ENCODE measurements at places on chromosomes 3 and 15. TPM values are rescaled to one million over a fixed set of nuclear protein-coding genes. Genes with fewer than 3 reads are reported as not detected.

DNA sequence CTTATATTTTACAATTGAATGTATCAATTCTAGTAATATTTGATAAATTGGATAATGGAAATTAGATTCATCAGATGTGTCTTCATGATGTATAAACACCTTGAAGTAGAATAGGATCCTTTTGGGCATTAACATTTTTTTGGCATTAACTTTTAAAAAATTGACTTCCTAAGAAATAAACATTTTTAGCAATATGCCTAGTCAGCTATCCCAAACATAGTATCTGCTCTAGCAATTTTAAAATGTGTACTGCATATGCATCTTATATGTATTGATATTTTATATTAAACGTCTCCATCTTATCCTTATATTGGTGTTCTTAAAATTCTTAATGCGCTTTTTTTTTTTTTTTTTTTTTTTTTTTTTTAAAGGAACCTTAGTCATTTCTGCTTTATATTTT lies 8.5 kb downstream of the CCNDBP1 start:
- no peak for DNase-seq

DNA sequence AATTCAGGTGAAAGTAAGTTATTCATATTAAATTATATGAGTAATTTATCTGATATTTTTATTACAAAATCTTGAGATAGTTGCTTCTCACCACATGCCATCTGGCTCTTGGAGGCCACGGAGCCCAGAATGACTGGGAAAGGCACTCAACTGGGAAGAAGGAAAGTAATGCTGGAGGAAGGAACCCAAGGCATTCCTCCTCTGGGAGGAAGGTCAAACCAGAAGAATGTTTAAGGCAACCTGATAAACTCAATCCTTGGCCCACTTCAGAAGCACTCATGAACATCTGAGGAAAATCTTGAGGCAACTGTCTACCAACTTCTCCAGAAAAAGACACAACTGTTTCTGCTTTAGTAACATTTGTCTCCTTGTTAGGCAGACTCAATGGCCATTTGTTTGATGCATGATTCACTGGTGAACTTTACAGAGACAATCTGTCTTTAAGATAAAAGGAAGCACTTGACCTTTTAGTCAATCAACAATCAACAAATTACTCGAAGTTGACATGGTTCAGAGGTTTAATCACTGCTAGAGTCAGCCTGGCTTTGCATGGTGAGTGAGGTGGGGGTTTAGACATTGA lies 261.4 kb upstream of the MME start:
- no peak for DNase-seq

- peak; percentile 67 for DNase-seq
Observed at GRCh38 chr15:62469874-62470688, 305.0 kb upstream of the C2CD4B start.

DNA sequence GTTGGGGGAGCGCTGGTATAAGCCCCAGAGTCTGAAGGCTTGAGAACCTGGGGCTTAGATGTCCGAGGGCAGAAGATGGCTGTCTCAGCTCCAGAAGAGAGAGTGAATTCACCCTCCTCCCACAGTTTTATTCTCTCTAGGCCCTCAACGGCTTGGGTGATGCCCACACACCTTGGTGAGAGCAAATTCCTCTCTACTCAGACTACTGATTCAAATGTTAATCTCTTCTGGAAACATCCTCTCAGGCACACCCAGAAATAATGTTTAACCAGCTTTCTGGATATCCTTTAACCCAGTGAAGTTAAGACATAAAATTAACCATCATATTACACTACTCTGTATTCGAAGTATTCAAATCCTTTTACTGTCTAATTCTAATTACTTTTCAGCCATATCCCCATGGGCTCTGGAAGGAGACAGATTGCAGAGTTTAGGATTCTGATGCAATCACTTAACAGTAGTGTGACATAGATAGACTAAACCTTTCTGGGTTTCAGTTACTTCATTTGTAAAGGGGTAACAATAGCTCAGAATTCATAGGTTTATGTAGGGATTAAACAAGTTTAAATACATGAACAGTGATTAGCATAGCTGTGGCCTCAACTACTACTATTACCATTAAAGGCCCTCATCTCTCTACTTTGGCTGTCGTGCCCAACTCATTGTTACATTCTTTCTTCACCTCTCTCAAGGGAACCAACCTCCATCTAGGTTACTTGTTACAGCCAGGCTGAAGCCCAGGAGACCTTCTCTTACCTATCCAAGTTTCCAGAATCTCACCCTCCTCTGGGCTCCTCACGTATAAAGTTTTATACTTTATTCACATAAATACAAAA lies 25.7 kb upstream of the ANO10 start:
- no peak for DNase-seq

GRCh38 chr3:117454254-117454653 lies 744.7 kb downstream of the TUSC7 start:
- no peak for DNase-seq

Gene STXBP5L
- polyA plus RNA-seq, result 0.01 TPM

Gene CCR1
- 0.81 TPM for polyA plus RNA-seq
